ENCODE measurements at places on chromosomes 5 and 9.

- DNase-seq, result no peak
Measured at GRCh38 chr5:79396265-79396664, 117.7 kb downstream of the HOMER1 start.

GRCh38 chr9:87497604-87498045, at the start of gene DAPK1:
Gene DAPK1, plus strand, starts transcription at chr9:87497867. Its CDS starts 1,211 bp downstream, at chr9:87499078.
- DNase-seq, result peak; percentile 28

DNA sequence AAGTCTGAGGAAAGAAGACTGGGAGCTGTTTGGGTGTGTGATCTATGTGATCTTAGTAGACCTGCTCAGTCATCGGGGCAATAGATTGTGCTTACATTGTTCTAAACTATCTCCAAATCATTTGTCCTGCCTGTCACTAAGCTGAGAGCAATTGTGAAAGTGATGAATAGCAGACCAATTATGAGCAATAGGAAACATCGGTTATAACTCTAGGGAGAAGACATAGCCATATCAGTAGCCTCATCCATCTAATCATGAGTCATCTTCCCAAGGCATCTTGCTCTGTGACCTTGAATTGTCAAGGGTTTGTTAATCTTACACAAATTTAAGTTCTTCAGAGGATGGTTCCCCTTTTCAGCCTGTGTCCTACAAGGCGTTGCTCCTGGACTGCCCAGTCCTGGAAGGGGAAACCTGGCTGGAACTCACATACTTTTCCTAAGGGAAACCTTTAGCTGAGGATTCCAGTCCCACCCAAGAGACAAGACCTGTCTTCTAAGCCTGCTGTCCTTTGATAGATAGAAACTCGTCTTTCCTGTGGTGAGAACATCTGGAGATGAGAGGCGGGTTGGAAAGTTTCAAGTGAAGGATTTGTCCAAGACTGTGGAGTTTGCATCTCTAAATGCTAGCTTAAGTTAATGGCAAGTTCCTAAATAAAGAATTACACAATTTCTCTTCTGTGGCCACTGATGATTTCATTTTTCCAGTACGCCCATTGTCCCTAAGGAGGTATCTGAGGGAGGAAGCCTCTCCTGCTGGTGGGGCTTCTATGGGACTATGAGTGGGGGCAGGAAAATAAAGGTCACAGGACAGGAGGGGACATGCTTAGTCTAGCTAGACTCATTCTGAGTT, 53.9 kb upstream of the TRIM32 start:
- DNase-seq, result no peak

DNA sequence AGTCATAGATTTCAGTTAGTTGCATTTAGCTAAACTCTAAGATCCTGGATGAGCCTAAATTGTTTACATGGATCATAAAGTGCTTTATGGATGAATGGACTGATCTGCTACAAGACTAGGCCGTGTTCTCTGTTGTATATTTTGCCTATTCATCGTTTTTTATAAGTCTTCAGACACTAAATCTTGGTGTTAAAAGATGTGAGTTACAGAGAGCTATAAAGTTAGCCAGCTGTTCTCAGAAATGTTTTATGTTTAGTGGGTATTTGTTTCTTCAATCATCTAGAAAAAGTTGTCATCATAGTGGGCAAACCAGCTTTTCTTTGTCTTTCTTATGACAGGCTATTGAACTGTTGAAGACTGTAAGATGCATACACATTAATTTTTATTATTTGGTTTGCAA, 585.8 kb upstream of the SEMA6A start:
- no peak for DNase-seq

DNA sequence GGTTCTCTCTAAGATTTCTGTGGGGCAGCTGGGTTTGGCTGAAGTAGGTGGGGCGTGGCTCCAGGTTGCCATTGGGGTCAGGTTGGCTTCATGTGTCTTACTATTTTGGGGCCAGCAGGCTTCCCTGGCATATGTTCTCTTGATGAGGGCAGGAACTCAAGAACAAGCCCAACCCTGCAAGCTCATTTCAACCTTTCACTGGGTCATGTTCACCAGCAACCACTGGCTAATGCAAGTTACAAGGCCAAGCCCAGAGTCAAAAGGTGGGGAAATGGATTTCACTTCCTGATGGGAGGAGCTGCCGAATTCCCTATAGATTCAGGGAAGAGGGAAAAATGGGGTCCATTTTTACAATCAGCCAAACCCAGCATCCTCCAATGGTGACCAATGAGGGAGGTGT, 34.0 kb upstream of the HAND1 start:
- no peak for DNase-seq

- no peak for DNase-seq
Measured at GRCh38 chr9:21070171-21070571, 7.6 kb downstream of the IFNB1 start.

Data from stimulated activated naive CD8-positive, alpha-beta T cell treated with anti-CD3 and anti-CD28 coated beads, Interleukin-15, Interleukin-2, amounts not matched to agents 100 U/mL and 50 U/mL, for 24 hours (primary cell).